Caudate nucleus (tissue), 63 donors: ENCODE measurements at places on chromosomes 12 and 14.

- no peak for DNase-seq
Observed at GRCh38 chr14:81276073-81277069, 55.6 kb upstream of the GTF2A1 start.

DNA sequence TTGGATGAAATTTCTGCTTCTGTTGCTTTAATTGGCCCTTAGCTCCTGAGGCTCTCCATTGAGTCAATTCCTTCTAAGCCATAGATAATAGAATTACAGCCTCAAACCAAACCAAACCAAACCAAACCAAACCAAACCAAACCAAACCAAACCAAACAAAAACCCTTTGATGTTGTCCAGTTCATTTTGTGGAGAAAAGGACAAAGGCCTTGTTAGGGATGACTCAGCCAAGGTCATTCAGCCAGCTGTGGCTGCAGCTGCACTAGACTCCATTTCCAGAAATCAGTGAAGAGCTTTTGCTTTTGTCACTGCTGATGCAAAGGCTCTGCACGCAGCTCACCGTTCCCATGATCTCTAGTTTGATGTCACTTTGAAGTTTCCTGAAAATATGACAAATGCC is 82.2 kb upstream of the RMST start:
- no peak for DNase-seq

- DNase-seq = no peak
Observed at GRCh38 chr14:89330236-89331002, 86.6 kb downstream of the FOXN3 start.

GRCh38 chr12:6461401-6462233 is 8.9 kb downstream of the VAMP1 start:
- no peak for DNase-seq

GRCh38 chr12:86179855-86180254 is 76.3 kb downstream of the MGAT4C start:
- DNase-seq = no peak

- no peak for DNase-seq
Observed at GRCh38 chr12:85461127-85461526, 181.1 kb downstream of the ALX1 start.

- no peak for DNase-seq
Observed at GRCh38 chr14:22427771-22428231, 161.2 kb downstream of the DAD1 start.

DNA sequence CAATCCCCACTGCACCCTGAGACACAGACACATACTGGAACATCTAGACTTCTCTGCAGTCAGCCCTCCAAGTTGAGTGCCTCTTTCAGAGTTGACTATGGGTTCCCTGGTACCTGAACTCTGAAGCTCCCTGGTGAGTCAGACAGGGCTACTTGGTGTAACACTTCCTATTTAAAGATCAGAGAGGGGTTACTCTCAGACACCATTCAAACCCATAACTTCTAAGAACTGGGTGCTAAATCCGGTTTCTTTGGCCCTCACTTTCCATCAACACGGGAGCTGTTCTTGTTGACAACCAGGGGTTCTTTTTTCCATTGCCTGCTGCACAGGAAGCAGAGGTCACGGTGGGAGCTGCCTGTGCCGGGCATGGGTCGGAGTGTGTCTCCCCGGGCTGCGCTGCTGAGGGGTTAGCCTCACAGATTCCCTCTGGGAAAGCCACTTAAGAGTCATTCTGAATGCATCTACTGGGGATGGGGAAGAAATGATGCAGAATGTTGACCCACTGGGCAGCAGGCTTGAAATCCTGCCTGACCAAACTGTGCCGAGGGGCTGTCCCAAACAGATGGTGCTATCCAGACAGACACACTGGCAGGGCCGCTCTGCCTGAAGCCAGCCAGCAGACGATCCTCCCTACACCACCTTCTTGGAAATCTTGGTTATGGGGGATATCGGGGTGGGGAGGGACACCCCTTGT is 74.1 kb downstream of the PITPNM2 start:
- DNase-seq = no peak

- DNase-seq = no peak
Observed at GRCh38 chr14:95413289-95414215, 93.8 kb upstream of the CLMN start.

DNA sequence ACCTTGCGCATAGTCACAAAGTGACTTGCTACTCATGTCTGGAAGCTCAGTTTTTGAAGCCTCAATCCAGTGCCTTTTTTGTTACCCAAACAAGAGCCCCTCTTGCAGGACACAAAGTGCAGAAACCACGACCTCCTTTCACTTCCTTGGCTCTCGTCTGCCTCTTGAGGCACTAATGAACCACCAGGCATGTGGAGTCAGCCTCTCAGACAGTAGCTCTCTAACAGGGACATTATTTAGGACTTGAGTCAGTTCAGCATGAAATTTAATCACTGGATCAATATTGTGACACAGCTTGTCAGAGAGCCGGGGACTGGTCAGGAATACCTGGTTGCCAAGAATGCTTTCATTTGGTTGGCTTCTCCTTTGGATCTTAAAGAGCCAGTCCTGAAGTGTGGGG is 46.7 kb downstream of the HSPB8 start:
- no peak for DNase-seq

GRCh38 chr14:93538413-93538812 is 107.7 kb downstream of the UNC79 start:
- no peak for DNase-seq

- no peak for DNase-seq
Observed at GRCh38 chr12:2283916-2284315, 231.1 kb downstream of the CACNA1C start.

- no peak for DNase-seq
Observed at GRCh38 chr12:121949648-121950397, 31.4 kb downstream of the CFAP251 start.

DNA sequence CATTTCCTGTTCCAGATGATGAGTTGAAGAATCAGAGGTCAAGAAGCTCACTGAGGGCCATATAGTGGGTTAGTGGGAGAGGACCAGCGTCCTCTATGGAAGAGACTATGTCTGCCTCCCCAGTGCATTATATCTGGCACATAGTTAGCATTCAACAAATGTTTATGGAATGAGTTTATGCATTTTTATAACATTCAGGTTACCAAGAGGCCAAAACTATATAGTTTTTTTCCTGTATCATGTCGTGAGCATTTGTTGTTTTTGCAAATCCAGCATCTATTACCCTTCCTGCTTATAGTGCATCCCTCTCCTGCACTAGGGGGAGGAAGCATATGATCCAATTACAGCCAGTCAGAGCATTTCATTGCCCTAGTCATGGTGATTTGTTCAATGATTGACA is 60.6 kb downstream of the SUDS3 start:
- no peak for DNase-seq

- DNase-seq = no peak
Observed at GRCh38 chr12:87112571-87113345, 856.6 kb upstream of the MGAT4C start.

GRCh38 chr14:64737391-64738280 is 33.4 kb downstream of the PLEKHG3 start:
- no peak for DNase-seq

- no peak for DNase-seq
Observed at GRCh38 chr14:105069522-105069870, 4.3 kb upstream of the GPR132 start.

GRCh38 chr12:31951939-31952338 is 7.3 kb upstream of the RESF1 start:
- DNase-seq = no peak

DNA sequence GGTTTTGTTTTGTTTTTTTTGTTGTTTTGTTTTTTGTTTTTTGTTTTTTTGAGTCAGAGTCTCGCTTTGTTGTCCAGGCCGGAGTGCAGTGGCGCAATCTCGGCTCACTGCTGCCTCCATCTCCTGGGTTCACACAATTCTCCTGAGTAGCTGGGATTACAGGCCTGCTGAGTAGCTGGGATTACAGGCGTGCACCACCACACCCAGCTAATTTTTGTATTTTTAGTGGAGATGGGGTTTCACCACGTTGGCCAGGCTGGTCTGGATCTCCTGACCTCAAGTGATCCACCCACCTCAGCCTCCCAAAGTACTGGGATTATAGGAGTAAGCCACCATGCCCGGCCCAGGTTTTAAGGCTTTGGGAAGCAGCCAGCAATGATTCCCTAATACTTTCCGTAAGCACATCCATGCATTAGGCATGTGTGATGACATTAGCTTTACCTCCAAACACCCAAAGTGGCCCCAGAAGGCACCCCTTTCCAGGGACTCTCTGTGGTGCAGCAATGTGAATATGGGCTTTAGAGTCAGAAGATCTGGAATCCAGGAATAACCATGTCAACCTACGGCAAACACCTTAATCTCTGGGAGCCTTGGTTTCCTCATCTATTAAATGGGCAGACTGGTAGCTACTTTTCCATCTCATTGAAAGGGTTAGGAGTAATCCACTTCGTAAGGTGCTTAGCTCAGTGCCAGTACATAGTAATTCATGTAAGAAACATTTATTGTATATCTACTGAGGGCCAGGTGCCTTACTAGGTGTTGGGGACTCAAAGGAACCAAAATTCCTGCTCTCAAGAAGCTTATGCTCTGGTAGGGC is 152.9 kb downstream of the ZFP36L1 start:
- DNase-seq = no peak

- DNase-seq = no peak
Observed at GRCh38 chr12:30913323-30913722, 13.2 kb upstream of the TSPAN11 start.

GRCh38 chr12:42757624-42758119 is 168.1 kb upstream of the PRICKLE1 start:
- DNase-seq = no peak

- no peak for DNase-seq
Observed at GRCh38 chr12:114984634-114985061, 300.7 kb upstream of the TBX3 start.
